CD4-positive, alpha-beta T cell treated with Interleukin-12 subunit alpha and Interleukin-12 subunit beta, for 1 hour (primary cell): ENCODE measurements at places on chromosomes 2 and 18.
A peak's percentile ranks its signal among the peaks of the same experiment; 100 is the strongest.

GRCh38 chr18:29087616-29088246 lies 910.8 kb upstream of the CDH2 start:
- DNase-seq: no peak

- DNase-seq: no peak
These were observed 47.8 kb upstream of the ZEB2 start for GRCh38 chr2:144567745-144568144.

DNA sequence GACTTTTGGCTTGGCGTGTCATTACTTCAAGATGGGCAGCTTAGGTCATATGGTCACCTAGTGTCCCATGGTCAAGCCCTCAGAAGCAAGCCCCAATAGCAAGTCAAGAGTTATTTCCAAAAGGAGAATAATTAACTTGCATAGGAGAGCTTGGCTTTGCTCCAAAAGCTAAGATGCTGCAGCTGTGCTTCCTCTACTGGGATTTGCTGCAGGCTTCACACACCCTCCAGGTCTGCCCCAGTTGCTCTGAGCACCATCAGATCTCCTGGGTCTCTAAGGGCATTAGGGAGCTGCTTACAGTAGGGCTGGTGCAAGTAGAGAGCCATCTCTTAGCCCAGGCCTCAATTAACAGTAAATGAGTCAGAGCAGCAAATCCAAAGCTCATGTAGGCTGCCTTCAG lies 46.6 kb downstream of the THUMPD2 start:
- no peak for DNase-seq

GRCh38 chr2:31558401-31559295 lies 22.1 kb downstream of the SRD5A2 start:
- no peak for DNase-seq

DNA sequence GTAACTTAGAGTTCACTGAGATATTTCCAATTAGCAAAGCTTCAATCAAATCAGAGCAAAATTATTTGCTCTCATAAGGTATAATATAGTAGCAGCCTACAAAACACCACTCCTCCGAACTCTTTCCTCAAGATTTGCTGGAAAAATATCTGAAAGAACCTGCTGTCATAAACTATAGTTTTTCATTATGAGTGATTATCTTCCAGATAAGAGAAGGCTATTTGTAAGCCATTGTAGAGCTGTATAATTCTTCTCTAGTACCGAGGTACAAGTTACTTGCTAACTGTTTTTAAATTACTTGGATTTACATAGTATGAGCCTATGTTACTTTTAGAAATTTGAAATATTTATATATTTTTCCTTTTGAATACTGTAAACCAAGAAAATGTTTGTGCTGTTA lies 2.1 kb downstream of the NDC80 start:
- no peak for DNase-seq

GRCh38 chr2:37326866-37327634 lies 2.4 kb upstream of the PRKD3 start:
- no peak for DNase-seq

- DNase-seq: no peak
These were observed 71.6 kb upstream of the GAREM1 start for GRCh38 chr18:32542221-32542798.

GRCh38 chr18:43650426-43650825 lies 373.1 kb upstream of the SYT4 start:
- DNase-seq: no peak

GRCh38 chr2:98436734-98437133 lies 7.9 kb upstream of the INPP4A start:
- no peak for DNase-seq

- DNase-seq: no peak
These were observed 4.7 kb upstream of the OSBPL1A start for GRCh38 chr18:24402209-24402785.

- DNase-seq: no peak
These were observed 226.0 kb downstream of the GULP1 start for GRCh38 chr2:188517549-188518215.

- no peak for DNase-seq
These were observed 29.4 kb upstream of the ASB1 start for GRCh38 chr2:238397356-238397755.

- no peak for DNase-seq
These were observed 256.2 kb downstream of the EN1 start for GRCh38 chr2:118591223-118591622.

GRCh38 chr2:235719146-235719942 lies 225.5 kb downstream of the AGAP1 start:
- no peak for DNase-seq

- DNase-seq: no peak
These were observed 17.4 kb upstream of the ACKR3 start for GRCh38 chr2:236552212-236552542.

DNA sequence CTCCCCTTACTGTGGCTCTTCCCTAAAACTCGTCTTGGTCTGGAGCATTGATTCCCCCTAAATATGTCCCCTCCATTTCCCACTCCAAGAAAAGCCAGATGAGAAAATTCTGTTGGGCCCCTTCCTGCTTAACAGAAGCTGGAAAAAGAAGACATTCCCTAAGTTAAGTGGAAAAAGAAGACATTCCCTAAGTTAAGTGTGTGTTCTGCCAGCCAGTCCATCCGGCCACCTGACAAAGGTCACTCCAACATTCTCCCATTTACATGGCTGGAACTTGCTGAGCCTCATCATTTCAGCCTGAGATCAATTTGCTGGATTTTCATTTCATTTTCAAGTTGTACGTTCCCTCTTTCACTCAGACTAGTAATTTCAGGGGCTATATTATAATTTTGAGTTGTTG lies 52.0 kb downstream of the LYPD1 start:
- DNase-seq: no peak

- no peak for DNase-seq
These were observed 32.5 kb downstream of the NABP1 start for GRCh38 chr2:191710411-191710900.

DNA sequence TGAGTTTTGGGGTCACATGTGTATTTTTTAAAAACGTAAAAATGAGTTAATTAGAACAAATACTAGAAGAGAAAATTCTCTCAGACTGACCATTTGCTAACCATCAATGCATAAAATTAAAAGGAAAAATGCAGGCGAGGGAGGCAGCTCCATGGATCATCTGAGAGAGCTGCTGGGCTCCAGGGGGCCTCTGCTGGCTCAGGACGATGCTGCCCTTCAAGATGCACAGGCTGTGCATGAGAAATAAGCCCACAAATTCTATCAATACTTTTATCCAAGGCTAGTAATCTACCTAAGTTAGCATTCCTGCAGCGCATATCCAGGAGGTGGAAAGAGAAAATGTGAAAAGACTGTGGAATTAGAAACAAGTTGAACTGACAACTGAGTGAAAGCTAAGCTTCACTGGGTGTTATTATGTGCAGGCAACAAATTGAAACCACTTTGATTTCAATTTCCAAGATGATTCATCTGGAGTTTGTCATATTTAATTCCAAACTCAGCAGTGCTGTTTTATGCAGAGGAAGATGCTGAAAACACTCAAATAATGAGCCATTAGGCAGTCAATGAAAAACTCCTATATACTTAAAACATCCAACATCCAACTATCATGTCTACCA lies 261.1 kb downstream of the NBAS start:
- no peak for DNase-seq

- DNase-seq: no peak
These were observed 199.5 kb downstream of the TTC32 start for GRCh38 chr2:19702267-19702666.

GRCh38 chr2:15142069-15142689 lies 419.0 kb downstream of the NBAS start:
- peak; percentile 60 for DNase-seq

DNA sequence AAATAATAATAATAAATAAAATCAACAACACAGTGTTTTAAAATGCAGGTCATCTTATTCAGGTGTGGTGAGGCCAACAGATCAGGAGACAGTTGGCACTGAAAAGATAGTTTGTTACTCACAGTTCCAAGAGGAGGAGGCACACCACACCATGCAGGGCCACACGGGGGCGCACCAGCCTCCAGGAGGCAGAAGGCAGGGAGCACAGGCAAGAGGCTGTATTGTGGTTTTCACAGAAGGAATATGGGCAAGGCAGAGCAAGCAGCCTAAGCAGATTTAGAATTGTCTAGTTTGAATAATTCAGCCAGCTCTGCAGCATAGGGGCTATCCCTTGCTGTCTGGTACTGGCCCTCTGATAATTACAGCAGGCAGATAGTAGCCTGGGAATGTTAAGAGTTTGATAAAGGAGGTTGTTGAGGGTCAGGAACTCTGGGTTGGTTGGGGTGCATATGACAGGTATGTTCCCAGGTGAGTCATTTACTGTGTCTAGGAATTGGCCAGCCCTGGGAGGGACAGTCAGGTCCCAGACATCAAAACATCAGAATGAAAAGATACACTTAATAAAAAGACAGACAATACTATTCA lies 31.3 kb downstream of the KIAA2012 start:
- DNase-seq: no peak

- DNase-seq: no peak
These were observed 64.5 kb downstream of the RRM2 start for GRCh38 chr2:10186868-10187535.

DNA sequence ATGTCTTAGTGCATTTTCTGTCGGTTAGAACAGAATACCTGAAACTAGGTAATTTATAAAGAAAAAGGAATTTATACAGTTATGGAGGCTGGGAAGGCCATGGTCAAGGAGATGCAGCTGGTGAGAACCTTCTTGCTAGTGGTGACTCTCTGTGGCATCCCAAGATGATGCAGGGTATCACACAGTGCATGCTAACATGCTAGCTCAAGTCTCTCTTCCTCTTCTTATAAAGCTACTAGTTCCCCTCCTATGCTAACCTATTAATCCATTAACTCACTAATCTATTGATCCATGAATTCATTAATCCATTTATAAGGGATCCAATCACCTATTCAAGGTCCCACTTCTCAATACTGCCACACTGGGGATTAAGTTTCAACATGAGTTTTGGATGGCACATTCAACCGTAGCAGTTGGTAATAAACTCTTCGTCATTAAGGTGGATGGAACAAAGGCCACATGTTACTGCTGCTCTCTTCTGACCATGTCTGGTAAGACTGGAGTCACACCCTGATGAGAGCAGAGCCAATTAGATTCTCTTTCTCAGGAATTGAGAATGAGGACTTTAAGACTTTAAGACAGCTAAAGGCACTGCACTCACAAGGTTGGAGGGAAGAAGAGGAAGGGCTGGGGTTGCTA lies 211.6 kb upstream of the SMAD7 start:
- DNase-seq: no peak

GRCh38 chr2:178230396-178230795 lies 36.1 kb downstream of the OSBPL6 start:
- no peak for DNase-seq

DNA sequence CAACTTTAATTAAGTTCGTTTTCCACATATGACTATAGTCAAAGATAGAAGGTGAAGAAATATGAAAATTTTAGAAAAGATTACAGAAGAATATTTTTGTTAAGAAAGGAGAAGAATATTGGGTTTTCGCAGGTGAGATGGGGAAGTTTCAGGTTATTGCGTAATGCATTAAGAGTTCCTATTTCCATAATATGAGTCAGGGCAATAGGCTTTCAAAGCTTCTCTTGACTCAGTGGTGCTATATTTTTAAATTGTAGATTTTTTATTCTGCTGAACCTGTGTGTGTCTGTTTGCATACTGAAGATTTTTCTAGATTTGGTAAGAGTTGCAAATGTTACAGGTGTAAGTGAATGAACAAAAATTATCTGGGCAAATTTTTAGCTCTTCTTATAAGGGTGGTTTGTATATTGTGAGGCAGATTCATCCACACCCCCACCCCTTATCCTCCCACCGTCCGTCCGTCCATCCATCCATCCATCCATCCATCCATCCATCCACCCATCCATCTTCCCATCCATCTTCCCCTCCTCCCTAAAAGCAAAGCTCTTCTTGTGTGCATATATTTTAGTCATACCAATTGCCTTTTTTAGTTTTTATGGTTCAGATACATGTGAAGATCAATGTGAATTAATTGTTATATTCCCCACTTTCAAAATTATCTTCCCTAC lies 69.6 kb downstream of the MYO1B start:
- no peak for DNase-seq

GRCh38 chr2:219728991-219729487 lies 101.6 kb downstream of the SLC4A3 start:
- DNase-seq: no peak
